ENCODE measurements at places on chromosomes 1 and 21.
A peak's percentile ranks its signal among the peaks of the same experiment; 100 is the strongest.

DNA sequence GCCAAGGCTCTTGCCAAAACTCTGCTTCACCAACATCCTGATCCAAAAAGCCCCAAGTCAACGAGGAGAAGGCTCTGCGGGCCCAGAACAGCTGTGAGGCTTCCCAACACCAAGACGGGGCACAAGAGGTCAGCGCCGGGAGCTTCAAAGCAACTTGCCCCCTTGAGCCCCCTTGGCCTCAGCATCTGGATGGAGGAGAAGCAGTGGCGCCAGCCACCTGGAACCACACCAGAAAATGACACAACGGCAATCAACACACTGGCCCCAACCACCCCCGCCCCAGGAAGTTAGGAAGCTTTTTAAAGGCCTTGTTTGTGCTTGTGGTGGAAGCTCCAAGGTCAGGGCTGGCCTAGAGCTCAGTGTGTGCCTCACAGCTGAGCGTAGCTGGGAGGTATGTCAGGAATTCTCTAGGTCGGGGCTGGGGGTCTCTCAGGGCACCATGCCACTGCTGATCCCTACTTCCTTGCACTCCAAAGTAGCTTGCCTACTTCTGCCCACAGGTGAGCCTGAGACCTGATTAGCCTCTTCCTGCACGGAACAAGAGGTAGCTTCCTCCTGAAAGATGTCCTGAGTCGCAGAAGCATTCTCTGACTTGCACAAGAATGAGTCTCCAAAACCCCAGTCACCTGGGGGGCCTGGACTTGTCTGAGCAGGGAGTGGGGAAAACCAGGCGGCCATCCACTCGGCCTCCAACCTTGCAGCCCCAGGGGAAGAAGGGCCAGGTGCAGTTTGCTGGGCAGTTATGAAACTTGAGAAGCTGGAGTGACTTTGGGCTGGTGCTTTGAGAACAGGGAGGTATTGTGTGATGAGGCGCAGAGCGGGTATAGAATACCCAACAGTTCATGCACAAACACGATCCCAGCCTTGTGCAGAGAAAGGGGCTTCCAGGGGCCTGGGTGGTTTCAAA, 9.7 kb upstream of the SRP9 start:
- peak; percentile 46 for DNase-seq

GRCh38 chr1:164638492-164639202, 79.7 kb downstream of the PBX1 start:
- no peak for DNase-seq

DNA sequence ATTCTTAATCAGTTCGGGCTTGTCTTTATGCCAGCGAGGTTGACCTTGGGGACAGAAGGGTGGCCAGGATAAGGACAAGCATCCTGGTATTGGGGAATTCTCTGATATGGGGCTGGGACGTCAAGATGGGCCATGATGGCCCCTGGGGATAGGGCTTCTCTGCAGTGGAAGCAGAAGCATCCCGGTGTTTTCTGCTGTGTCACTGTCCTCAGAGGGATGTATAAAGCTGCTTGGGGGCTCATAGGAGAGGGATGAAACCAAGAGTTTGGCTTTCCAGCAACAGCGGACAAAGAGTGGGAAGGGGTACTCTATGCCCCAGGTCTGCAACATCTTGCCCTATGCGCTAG, 1.4 kb upstream of the ATP1B1 start:
- no peak for DNase-seq

DNA sequence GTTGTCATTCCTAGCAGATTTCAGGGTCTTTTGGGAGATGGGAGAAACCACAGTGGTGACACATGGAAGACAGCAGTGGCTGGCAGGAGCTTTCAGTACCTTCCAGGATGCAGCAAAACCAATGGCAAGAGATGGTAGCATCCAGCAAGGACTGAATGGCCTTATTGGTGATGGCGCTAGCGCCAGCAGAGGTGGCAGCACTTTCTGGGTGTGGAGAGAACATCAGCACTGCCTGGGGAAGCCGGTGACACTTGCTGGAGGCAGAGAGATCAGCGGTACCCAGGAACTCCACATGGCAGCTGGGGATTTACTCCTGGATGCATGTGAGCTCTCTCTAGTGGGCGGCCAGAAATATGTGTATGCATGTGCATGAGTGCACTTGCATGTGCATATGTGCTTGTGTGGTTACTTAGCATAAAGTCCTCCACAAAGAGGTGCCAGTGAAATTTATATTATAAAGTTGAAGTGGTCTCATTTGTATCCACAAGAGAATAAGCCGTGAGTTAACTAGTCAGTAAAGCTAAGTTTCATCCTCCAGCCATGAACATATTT, 364.7 kb downstream of the LMX1A start:
- no peak for DNase-seq

- DNase-seq = no peak
These were observed 22.2 kb downstream of the C1orf21 start for GRCh38 chr1:184409011-184409410.
